B cell (primary cell): ENCODE measurements at places on chromosomes 3 and 15.

DNA sequence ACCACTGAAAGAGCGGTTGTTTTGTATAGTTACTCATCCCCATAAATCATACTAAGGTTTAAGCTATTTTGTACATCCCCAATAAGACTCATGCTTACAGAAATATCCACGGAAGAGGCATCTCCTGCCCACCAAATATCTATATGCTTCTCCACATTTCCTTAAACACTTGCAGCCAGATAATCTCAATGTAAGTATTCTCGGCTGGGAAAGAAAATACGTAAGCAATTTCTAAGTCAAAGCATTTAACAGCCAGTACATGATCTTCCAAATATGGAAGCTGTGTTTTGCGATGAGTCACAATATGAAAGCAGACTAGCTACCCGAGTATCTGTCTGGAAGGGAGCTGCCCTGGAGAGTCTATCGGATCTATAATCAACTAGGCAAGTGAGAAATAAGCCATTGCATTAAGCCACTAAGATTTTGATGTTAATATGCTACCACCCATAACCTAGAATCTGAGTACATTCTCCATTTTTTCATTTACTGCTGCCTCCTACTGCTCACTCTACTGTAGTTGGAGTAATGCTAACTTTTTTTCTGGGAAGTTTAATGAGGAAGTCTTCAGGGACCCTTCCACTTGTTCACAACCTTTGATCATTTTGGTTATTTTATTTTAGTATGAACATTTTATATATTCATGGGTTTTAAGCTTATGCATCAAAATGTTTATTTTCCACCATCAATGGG, 26.9 kb upstream of the ZMAT3 start:
- no peak for DNase-seq

- DNase-seq: no peak
Measured at GRCh38 chr3:82802501-82802900, 1041.1 kb upstream of the GBE1 start.

GRCh38 chr3:184553385-184553784, 8.2 kb upstream of the EPHB3 start:
- DNase-seq: no peak

GRCh38 chr3:52882377-52882776, 15.0 kb downstream of the STIMATE start:
- no peak for DNase-seq

- no peak for DNase-seq
Measured at GRCh38 chr3:127454968-127455367, 135.6 kb downstream of the TPRA1 start.

DNA sequence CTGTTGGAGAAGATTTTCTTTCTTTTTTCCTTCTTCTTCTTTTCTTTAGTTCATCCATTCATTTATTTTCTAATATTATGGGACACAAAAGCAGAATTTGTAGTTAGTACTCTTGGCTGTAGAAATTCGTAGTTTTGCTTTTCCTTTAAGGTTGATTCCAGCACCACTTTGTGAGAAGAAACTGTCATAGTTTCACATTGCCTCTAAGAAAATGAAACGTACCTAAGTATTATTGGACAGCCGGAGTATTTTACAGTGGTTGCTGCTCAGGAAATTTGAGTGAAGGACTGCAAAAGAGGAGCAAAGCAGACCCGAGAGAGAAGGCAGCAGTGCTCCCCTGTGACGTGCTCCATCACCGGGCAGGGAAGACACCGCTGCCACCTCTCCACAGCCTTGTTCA, 48.1 kb downstream of the PLCL2 start:
- DNase-seq: no peak

GRCh38 chr3:194906970-194907629, 221.4 kb downstream of the FAM43A start:
- DNase-seq: no peak

DNA sequence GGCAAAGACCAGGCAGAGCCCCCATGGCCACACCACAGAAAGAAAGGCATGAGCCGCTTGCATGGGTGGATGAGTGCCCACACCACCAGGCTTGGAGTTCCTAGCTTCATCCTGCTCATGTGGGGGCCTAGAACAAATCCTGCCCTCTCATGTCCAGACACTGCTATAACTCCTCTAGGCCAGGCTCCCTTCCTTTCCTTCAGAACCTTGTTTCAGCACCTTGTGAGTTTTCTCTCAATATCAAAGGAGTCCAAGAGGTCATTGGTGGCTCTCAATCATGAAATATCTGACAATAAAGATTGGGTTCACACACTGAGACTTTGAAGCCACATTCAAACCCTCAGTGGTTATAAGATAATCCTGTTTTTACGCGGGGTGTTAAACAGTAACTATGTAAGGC, 12.7 kb downstream of the SLC6A20 start:
- DNase-seq: no peak

GRCh38 chr3:186097663-186098451, 11.0 kb downstream of the ETV5 start:
- peak; percentile 25 for DNase-seq

- peak; percentile 64 for DNase-seq
Measured at GRCh38 chr3:5304789-5305683, 117.5 kb downstream of the EDEM1 start.

- DNase-seq: no peak
Measured at GRCh38 chr15:85445361-85445760, 65.0 kb downstream of the AKAP13 start.

GRCh38 chr3:84893211-84893610, 65.6 kb upstream of the CADM2 start:
- DNase-seq: no peak

- DNase-seq: no peak
Measured at GRCh38 chr15:36914960-36915808, 185.2 kb downstream of the MEIS2 start.

DNA sequence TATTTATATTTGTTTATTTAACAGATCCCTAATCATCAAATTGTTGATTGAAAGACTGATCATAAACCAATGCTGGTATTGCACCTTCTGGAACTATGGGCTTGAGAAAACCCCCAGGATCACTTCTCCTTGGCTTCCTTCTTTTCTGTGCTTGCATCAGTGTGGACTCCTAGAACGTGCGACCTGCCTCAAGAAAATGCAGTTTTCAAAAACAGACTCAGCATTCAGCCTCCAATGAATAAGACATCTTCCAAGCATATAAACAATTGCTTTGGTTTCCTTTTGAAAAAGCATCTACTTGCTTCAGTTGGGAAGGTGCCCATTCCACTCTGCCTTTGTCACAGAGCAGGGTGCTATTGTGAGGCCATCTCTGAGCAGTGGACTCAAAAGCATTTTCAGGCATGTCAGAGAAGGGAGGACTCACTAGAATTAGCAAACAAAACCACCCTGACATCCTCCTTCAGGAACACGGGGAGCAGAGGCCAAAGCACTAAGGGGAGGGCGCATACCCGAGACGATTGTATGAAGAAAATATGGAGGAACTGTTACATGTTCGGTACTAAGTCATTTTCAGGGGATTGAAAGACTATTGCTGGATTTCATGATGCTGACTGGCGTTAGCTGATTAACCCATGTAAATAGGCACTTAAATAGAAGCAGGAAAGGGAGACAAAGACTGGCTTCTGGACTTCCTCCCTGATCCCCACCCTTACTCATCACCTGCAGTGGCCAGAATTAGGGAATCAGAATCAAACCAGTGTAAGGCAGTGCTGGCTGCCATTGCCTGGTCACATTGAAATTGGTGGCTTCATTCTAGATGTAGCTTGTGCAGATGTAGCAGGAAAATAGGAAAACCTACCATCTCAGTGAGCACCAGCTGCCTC, 14.7 kb downstream of the THBS1 start:
- DNase-seq: no peak

DNA sequence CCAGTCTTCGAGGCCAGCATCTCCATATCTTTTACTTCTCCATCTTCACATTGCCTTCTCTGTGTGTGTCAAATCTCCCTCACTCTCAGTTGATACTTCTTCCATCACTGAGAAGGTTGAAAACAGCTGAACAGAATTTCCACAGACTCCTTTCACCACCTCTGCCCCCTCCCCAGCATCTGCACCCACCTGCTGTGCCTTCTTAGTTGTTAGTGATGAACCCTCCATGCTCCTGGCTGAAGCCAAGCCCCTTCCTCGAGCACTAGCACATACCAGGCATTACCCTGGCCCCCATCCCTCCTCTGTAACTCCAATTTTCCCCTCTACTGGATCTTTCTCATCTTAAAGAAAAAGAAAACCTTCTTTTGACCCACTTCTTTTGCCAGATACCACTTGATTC, 27.8 kb upstream of the ESYT3 start:
- no peak for DNase-seq

- no peak for DNase-seq
Measured at GRCh38 chr3:24156466-24156865, 211.4 kb downstream of the NR1D2 start.

GRCh38 chr3:17817545-17817944, 75.1 kb upstream of the TBC1D5 start:
- no peak for DNase-seq

GRCh38 chr3:117964814-117965213, 1069.8 kb downstream of the IGSF11 start:
- DNase-seq: no peak

DNA sequence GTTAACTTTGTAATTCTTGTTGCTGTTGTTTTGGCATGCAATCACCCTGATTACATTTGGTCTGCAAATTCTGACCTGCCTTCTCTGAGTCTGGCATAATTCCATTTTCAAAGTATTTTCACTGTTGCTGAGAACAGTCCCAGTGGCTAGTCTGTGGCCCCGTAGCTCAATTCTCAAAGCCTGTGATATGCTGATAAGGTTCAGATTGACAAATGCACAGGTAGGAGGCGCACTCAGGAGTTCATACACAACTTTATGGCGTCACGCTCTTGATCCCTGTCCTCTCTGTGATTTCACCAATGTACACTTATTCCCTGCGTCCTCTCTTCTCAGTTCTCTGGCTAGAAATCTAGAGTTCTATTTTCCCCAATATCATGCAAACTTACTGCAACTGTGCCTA, 376.6 kb upstream of the SLCO3A1 start:
- no peak for DNase-seq

- no peak for DNase-seq
Measured at GRCh38 chr15:80199366-80199765, 46.6 kb downstream of the FAH start.

DNA sequence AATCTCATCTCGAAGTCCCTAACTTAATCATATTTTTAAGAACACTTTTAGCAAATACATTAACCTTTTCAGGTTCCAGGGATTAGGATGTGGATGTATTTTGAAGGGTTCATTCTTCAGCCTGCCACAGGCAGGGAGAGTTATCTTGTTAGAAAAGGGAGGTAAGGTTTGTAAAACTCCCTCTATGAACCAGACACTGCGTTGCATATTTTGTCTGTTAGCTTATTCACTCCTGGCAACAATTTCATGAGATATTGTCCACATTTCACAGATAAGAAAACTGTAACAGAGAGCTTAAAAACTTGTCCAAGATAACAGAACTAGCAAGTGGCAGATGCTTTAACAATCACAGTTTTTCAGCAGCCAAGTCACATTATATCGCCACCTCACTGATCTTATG, 155.4 kb downstream of the DIPK2A start:
- DNase-seq: no peak

- no peak for DNase-seq
Measured at GRCh38 chr3:12449889-12450682, 34.2 kb upstream of the TSEN2 start.

GRCh38 chr3:18890449-18890848, 257.9 kb upstream of the KCNH8 start:
- DNase-seq: no peak

DNA sequence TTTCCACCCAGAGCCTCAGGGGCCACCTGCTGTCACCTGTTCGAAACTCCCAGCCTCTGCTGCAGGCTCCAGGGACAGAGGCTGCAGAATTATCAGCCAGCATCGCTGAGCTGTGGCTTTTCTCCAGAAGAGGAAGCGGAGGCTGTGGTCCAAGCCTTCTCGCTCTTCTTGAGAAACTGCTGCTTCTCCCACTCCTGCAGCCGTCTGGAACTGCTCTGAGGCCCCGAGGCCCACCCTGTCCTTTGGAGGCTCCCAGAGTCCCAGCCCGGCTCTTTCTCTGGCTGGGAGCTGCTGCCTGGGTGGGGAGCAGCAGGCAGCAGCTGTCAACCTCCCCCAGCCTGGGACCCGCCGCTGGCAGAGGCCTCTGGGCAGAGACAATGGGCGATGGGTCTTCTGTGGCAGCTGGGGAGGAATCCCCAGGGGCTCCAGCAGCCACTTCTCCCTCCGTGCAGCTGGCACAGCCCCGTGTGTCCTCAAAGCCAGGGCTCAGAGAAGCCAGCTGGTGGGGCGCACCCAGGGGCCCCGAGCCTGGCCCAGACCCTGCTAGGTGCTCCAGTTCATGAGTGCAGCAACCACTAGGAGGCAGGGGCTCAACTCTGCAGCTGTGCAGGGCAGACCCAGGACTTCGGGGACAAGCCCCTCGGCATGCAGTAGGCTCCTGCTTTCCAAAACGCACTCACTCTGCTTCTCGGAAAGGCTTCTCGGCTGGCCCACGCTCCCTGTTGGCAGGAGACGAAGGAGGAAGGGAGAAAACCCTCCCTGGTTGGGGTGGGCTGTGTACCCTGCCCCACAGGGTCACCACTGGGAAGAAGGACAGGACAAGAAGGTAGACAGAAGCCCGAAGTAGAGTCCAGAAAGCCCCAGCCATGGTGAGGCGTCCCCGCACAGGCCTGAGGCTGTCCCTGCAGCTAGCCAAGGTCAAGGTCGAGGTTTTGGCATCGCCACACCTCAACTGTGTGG, 49.9 kb upstream of the FURIN start:
- peak; percentile 85 for DNase-seq

- DNase-seq: no peak
Measured at GRCh38 chr3:47455806-47456452, 19.8 kb downstream of the SCAP start.

DNA sequence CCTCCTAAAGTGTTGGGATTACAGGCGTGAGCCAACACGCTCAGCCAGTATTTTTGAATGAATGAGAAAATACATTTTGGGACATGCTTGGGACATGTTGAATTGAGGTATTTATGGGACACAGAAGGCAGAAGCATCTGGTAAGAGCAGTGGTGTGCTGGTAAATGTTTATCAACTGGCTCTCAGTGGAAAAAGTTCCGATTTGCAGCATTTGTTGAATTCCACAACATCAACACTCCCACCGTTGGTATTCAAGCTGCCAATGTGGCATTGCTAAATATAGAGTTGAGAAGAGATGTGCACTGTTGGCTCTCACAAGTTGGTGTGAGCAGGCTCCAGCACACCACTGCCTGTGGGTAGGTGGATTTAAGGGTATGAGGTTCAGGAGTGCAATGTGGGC, 35.8 kb upstream of the LRRFIP2 start:
- DNase-seq: no peak

- no peak for DNase-seq
Measured at GRCh38 chr3:39271363-39271914, 8.4 kb downstream of the CX3CR1 start.

DNA sequence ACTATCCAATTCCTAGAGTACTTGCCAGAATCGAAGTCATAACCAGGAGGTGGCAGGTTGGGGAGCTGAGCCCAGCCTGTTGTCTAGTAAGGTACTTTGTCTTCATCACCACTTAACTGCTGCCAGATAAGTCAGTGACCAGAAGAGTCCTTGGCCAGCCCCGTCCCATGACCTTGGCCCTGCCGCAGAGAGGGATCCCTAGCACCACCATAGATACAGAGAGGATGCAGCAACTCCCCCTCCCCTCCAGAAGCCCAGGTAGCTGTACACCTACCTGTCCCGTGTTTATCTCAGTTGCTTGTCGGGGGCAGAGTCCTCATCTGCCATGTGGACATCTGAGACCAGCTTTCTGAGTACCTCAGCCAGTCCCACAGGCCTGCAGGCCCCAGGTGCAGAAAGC, 153.6 kb upstream of the TP63 start:
- no peak for DNase-seq
